HCEC 1CT (cell line): ENCODE measurements at places on chromosomes 4 and X.

DNA sequence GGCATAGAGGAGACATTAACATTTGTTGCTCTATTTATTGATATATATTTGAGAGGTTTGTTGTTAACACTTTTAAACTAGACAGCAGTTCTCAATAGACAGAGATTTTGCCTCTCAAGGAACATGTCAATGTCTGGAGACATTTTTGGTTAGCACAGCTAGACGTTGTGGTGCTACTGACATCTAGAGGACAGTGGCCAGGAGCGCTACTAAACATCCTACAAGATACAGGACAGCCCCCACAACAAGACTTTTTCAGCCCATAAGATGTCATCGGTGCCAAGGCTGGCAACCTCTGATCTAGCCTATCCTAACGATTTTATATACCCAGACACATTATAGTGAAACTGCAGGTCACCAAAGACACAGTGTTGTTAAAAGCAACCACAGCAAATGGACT is 18.4 kb upstream of the CTSO start:
- DNase-seq: peak; percentile 27

- DNase-seq: no peak
Measured at GRCh38 chr4:34566091-34566490, 1678.2 kb downstream of the ARAP2 start.

DNA sequence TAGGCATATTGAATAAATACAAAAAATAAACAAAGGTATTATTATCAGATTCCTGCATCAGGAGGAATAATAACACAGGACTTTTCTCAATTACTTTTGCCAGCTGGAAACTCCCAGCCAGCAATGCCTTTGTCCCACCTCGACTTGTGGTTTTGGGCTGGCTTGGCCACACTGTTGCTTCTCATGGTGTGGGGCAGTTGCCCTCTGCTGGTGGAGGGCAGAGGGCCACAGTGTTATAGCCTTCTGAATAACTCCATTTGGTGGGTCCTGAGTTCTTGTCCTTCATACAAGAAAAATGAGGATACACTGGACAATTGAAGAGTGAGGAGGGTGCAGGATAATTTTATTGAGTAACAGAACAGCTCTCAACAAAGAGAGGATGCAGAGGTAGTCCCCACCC is 1206.0 kb upstream of the ADGRL3 start:
- no peak for DNase-seq

DNA sequence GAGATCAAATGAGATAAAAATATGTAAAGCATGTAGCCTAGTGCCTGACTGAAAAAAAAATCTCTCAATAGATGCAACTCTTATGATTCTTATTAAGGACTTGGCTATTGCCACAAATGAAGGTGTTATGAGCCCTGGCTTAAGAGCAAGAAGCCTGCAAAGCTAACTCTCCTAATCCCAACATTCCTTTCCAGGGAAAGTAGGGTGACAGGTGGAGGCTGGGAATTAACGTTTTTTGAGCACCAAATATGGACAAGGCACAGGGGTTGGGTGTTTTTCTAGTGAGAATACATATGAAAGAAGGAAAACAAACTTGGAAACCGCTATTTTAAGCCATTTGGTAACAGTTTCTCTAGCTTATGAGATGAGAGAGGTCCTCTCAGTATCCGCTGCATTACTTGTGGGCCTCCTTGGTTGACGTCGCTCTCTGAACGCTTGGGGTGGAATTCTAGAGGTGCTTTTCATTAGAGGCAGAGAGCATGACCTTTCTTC is 2.4 kb downstream of the RHOH start:
- no peak for DNase-seq

DNA sequence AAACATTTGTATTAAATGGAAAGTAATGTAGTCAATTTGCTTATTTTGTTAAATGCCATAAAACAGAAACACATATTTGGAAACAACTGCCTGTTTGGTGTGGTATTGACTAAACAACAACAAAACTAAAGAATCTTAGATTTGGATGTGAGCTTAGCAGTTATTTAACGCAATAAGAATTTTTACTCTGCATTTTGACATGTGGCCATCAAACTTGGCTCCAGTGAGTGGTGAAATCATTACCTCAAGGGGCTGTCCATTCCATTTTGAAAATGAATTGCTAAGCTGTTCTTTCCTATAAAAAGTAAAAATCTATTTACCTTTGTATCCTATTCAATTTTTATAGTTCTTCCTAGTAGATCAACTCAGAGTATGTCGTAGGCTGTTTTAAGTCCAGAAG is 84.2 kb downstream of the DKK2 start:
- no peak for DNase-seq

DNA sequence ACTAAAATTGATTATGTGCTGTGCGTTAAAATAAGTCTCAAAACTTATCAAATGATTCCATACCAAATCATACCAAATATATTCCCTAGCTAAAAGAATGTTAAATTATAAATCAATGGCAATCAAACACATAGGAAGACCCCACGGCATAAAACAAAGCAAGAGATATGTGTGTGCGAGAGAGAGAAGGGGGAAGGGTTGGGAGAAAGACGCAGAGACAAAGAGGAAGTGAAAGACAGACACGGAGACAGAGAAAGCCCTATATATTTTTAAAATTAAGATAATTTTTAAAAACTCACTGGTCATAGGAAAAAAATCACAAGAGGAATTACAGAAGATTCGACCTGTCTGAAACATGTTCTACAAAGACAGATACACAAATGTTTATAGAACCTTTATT is 371.4 kb downstream of the NLGN4X start:
- DNase-seq: no peak
